ENCODE measurements at places on chromosomes 2 and 18.

DNA sequence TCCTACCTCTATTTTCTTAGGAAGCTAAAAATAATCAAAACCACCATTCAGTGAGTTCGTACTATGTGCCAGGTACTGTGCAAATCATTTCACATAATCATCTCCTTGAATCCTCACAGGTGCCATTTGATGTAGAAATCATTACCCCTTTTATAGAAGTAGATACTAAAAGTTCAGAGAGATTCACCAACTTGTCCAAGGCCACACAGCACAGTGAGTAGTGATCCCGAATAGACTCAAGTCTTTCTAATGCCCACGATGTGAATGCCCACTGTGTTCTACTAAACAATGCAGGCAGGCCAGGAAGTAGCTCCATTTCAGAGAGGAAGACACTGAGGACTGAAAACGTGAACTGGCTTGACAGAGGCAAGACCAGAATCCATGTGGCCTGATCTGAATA lies 68.8 kb downstream of the ANTXR1 start:
- no peak for DNase-seq

GRCh38 chr2:45857867-45858520 lies 206.5 kb downstream of the PRKCE start:
- DNase-seq, result no peak

DNA sequence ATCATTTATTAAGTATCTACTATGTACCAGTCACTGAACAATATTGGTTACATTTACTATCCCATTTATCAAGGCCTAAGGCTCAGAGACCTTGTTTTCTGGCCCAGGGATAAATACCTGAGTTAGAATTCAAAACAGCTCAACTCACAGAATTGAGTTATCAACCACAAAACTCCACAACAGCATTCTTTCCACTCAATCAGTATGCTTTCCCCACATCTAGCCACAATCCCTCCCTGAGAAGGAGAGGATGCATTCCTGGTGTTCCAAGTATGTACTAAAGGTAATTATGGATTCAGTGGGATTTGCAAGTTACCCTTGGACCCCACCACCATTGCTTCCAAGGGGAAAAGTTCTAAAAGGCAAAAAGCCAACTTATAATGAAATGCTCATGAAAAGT lies 104.2 kb upstream of the PID1 start:
- DNase-seq, result no peak

DNA sequence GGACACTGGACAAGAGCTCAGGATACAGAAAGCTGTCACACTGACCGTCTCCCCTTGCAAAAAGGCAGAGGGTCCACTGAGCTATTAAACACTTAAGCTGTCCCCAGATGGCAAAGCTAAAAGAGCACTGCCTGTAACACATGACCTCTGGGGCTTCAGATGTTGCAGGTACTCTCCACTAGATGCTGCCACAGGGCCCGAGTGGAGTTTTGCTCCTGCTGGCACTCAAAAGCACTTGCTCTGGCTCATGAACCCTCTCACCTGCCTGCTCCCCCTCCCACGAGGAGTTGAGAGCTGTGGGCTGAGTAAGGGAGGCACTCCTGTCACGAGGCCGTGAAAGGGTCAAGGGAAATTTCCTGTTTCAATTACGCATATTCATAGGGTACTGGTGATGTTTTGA lies 227.9 kb downstream of the PRKCE start:
- DNase-seq, result no peak

GRCh38 chr2:52622266-52622665 lies 1145.3 kb upstream of the CHAC2 start:
- DNase-seq, result no peak

DNA sequence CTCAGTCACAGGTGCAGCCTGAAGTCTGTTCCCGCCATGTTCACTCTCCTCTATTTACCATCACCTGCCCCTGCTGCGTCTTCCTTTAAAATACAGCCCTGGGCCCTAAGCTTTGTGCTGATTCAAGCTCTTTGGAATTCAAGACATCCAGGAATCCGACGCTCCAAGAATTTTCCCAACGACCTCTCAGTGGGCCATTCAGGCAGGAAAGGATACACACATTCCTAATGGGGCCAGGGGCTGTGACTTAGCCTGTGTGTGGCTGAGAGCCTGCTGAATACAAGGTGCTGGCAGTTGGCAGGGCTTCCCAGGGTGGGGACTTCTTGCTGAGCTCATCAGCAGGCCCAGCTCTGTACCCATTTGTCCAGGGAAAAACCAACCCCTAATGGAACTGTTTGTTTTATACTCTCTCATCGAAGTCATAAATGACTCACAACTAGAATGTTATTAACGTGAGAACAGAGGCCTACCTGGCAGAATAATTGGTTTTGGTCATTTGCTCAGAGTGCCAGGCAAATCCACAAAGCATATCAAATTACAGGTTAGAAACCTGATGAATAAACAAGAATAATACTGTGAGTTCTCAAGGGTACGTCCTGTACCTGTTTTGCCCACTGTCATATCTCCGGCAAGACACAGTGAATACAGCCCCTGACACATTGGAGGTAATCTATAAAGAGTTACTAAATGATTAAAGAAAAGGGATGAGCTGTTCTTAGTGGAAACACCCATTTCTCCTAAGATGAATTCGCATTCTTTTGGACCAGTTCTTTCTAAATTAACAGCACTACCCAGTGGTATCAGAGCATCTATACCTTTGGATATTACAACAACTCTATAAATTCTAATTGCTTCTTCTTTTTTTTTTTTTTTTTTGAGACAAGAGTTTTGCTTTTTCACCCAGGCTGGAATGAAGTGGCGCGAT lies 12.6 kb upstream of the KCMF1 start:
- DNase-seq, result no peak

GRCh38 chr18:68435581-68435980 lies 279.3 kb downstream of the TMX3 start:
- DNase-seq, result no peak

DNA sequence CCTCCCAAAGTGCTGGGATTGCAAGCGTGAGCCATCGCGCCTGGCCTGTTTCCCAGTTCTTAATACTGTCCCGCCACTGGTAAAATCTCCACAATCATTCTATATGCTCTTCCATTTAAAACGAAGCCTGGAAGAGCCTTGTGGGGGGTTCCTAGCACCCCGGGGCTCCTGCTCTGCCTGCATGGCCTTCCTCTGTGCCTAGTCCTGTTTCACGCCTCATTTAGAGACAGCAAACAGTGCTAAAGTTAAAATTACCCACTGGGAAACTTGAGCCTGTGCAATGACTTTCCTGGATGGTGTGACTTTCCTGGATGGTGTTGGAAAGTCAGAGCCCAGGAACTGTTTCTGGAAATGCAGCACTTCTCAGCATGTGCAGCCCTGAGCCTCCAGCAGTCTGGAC lies 55.0 kb downstream of the INPP5D start:
- DNase-seq, result no peak

- no peak for DNase-seq
These were observed 352.8 kb downstream of the THSD7B start for GRCh38 chr2:137118140-137118539.

GRCh38 chr2:74576211-74576862 lies 21.8 kb downstream of the DOK1 start:
- no peak for DNase-seq

- DNase-seq, result no peak
These were observed 122.9 kb downstream of the ZNF521 start for GRCh38 chr18:25229081-25229480.
